ENCODE measurements at places on chromosomes 6 and 20.

DNA sequence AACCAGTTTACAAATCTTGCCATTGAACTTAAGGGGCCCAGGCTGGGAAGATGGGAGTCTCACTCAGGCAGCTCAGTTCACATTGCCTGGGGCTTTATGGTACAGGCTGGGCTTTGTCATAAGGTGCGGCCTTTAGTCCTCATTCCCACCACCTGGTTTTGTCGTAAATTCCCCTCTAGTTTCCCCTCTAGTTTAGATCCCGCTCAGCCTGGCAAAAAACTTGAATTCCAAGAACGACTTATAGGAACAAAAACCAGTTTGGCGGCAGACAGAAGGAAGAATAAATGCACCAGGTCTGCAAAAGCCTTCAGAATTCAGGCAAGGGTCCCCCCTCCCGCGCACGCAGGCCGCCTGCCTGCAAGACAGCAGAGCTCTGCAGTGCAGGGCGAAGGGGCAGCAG, 4.1 kb downstream of the BMP7 start:
- no peak for DNase-seq

- no peak for DNase-seq
Measured at GRCh38 chr6:164419099-164419498, 890.3 kb downstream of the C6orf118 start.

- DNase-seq = no peak
Measured at GRCh38 chr20:42484790-42485375, 704.8 kb downstream of the PTPRT start.

DNA sequence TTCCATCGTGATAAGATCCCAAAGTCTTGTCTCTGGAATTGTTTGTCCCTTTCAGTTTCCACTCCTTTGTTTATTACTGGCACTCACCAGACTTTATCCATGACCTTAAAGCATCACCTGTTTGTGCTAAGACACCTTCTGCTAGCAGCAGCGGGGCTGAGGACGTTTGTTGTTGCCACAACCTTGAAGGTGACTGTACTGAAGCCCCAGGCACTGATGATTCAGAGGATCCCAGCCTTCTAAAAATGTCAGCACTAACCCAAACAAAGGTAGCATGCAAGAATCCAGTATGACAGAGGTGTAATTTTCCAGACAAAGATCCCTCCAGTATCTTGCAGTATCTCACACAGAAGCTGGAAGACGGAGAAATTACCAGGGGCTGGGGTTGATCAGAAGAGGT, 28.9 kb upstream of the SMIM8 start:
- peak; percentile 69 for DNase-seq

GRCh38 chr20:45456632-45457031, 12.9 kb upstream of the WFDC2 start:
- DNase-seq = peak; percentile 40

DNA sequence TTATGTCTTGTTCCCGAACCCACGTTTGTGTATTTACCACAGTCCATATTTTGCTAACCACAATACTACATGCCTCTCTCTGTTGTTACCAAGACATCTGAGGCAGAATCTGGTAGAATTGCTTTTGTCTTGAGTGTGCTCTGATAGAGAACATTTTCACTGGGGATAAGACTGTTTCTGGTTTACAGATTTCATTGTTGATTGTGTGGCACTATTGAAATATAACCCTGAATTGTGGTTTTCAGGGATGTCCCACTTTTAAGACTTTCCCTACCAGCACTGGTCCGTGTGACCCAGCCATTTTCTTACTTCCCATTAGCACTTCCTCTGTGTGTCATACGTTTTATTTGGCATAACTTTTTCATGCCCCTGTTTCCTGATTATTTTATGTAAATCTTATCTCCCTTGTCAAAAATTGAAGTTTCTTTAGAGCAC, 12.2 kb downstream of the NCOA7 start:
- no peak for DNase-seq

DNA sequence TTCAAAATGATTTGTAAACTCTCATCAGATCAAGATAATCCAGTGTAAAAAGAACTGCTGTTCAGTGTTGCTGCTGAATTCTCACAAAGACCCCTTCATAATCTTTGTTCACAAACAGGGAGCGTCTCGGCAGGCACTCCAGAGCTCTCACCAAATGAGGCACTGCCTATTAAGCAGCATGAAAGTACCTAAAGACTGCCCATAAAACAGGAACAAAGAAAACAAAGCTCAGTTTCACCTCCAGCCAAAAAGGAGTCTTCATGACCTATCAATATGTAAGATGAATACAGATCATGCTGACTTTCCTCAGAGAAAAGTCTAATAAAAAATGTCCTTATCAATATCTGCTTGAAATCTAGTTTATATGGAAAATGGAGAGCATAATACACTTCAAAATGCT, 41.8 kb downstream of the GPR63 start:
- DNase-seq = no peak

GRCh38 chr6:2854396-2854982, 12.8 kb upstream of the SERPINB1 start:
- DNase-seq = no peak

- DNase-seq = no peak
Measured at GRCh38 chr6:156190270-156190669, 586.9 kb upstream of the ARID1B start.

- no peak for DNase-seq
Measured at GRCh38 chr20:51318058-51318949, 224.2 kb downstream of the NFATC2 start.

DNA sequence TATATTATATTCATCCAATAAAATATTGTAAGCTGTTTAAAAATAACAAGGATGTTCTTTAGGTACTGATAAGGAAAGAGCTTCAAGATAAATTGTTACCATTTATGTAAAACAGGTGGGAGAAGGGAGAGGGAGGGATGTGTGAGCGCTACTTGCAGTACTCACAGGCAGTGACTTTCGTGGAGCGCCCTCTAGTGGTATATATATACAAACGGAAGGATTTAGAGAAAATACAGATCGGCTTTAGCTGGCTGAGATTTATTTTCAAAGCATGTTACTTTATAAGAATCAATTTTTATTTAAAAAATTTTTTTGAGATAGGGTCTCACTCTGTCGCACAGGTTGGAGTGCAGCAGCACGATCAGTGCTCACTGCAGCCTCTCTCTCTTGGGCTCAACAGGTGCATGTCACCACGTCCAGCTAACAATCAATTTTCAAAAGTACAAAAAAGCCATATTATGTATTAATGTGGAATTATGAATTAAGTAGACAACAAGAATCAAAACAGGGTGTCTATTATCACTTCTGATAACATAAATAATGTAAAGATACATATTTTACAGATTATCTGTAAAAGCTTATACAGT, 3.3 kb upstream of the MOG start:
- DNase-seq = peak; percentile 30

DNA sequence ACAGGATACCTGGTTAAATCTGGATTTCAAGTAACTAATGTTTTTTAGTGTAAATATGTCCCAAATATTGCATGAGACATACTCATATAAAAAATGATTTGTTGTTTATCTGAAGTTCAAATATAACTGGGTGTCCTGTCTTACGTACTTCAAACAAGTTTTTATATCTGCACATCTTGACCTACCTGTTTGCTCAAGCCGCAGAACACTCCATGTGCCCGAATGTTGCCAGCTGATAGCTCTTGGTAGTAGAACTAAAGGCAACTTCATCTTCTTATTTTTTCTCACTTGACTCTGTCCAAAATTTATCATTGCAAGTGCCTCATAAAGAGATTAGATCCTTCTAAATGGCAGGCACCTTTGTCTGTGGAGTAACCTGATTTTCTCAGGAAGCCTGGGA, 39.1 kb upstream of the KLHL31 start:
- DNase-seq = no peak

- no peak for DNase-seq
Measured at GRCh38 chr6:15499591-15499990, 163.2 kb downstream of the DTNBP1 start.

DNA sequence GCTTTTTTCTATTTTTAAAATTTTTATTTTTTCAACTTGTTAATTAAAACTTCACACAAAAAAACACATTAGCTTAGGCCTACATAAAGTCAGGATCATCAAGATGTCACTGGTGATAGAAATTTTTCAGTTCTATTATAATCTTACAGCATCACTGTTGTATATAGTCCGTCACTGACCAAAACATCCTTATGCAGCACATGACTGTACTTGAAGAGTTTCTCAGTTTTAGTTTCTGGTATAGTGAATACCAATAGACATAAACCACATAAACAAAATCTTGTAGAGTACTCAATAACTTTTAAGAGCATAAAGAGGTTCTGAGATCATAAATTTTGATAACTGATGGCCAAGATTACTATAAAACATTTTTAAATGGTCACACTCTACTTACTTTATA, 71.8 kb downstream of the ASCC3 start:
- no peak for DNase-seq

DNA sequence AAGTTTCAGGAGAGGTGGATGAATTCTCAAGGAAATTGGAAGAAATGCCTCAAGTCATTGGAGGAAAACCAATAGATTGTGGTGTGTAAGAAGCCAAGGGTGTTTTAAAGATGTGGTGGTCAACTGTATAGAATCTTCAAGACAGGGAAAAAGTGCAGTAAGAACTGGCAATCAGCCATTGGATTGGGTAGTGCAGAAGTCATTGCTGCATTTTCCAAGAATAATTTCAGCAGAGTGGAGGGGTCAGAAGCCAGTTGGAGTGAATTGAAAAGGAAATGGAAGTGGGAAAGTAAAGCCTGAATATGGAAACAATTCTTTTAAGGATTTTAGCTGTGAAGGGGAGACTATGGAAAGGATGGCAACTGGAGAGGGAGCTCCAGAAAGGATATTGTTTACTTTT, 128.2 kb upstream of the TMEM170B start:
- DNase-seq = no peak

- DNase-seq = no peak
Measured at GRCh38 chr6:15627821-15628220, 35.0 kb downstream of the DTNBP1 start.

DNA sequence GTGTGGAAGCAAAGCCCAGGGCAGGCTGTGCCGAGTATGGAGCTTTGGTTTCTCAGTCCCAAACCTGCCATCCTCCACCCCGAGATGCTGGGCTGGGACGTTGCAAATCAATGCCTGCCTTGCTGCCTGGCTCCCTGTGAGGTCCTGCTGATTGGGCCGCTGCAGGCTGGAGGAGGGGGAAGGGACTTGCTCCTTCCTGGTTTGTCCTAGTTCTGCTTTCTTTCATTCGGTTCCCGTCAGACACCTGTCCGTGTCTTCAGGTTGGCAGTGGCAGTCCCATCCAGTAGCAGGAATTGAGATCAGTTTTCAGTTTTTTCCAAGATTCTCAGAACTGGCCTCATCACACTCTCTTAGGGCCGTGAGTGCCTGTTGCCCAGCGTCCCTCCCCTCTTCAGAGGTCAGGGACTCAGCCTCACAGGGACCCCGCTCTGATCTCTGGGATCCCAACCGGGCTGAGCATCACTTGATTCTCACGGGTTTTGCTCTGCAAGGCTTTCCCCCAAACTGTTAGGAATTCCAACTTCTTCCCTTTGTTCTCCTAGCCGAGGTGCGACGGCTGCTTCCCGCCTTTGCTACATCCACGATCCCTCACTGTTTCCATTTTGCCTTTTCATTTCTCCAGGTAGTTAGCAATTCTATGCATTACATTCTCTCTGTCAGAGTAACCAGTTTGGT, 24.2 kb upstream of the TAGAP start:
- DNase-seq = no peak

DNA sequence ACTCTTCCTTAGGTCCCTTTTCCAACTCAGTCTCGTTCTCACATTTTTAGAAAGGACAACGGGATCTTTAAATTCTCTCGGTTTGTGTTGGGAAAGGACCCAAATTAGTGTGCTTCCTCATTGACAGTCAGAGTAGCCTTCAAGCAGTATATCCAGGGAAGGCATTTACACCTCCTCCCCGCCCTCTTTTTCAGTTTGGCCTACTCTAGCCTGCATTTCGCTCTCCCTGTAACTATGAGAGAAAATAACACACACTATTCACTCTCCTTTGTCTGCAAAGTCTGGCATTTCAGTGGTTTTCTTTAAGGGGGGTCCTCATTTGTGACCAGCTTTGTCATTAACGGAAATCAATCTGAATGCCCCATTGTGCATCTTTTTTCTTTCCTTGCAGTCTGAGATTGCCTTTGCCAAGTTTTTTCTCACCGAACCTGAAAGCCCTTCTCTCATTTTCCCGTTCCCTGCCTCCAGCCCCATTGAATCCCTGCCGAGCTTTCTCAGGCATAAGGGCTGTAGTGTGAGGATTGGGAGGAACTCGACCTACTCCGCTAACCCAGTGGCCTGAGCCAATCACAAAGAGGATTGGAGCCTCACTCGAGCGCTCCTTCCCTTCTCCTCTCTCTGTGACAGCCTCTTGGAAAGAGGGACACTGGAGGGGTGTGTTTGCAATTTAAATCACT, 393 bp upstream of the FABP7 start:
- DNase-seq = no peak

DNA sequence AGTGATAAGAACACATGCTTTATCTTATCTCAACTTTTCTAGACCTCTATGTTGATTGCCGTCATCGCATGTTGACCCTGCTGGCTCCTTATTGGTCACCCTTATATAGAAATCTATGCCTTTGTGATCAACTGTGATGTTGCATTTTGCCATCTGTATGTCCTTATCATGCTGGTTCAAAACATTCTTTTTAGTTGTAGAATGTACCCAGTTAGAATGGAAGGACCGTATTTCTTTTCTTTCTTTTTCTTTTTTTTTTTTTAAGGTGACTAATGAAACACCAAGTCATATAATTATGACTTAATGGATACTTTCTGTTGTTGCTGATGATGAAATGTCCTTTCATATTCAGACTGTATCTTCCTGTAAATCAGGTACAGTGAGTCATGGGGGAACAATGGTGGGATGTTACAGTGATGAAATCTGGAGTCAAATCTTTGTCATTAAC, 145.9 kb upstream of the CITED2 start:
- DNase-seq = peak; percentile 87

DNA sequence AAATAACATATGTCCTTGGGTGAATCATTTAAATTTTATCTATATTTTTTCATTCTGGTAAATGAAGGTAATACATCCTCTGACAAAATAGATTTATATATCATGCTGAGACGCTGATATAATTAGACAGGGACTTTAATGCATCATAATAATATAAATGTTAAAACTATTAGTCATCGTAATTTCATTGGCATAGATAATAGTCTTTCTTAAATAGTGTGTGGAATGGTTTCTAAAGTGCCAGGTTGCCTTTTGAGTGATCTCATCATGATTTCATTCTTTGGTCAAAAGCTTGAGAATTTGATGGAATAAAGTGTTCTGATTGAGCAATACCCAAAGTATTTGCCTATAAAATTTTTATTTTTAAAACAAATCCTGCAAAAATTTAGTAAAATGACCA, 43.2 kb upstream of the BMP5 start:
- peak; percentile 50 for DNase-seq

DNA sequence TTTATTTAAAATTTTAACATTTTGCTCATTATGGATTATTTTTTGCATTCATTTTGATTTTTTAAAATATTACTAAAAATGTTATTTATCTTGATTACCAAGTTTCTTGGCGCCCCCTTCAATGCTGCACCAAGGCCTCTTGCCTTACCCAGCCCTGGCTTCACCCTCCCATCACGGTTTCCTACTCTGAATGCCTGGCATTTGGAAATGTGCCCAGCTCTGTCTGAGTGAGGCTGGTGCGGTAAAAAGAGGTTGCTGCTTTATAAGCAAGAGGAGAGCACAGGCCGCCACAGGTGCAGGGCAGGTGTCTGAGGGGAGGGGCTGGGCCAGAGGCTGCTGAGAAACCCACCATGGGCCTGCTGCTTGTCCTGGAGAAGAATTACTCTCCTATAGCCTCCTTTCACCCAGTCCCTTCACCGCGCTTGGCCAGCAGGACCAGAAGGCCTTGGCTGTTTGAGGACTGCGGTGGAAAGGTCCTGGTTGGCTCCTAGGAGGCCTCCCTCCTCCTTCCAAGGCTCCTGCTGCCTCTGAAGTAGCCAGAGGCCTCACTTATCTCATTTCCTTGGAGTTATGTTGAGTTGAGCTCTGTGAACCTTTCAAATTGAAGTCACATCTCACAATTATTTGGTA, 62.6 kb downstream of the BANF2 start:
- DNase-seq = no peak

All from mammary epithelial cell (primary cell).